Stimulated activated effector memory CD8-positive, alpha-beta T cell treated with anti-CD3 and anti-CD28 coated beads, Interleukin-12 subunit alpha, Interleukin-12 subunit beta, amount 100 ng/mL, for 72 hours (primary cell): ENCODE measurements at places on chromosomes 5 and 9.

DNA sequence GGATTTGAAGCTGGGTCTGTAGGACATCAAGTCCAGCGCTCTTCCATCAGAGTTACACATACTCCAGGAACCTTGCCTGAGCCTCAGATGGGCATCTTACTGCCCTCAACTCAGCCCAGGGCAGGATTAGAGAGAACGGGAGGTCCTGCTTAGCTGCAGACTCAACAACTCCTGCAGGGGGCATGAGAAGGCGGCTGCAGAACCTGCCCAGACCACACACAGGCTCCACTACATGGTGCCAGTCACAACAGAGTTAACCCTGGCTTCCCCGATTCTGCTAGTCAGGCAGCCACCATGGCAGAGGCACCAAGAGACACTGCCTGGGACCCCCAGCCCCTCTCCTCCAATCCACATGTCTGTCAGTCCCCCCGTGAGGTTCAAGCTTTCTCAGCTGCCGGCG lies 23.9 kb upstream of the CPLX2 start:
- no peak for DNase-seq

DNA sequence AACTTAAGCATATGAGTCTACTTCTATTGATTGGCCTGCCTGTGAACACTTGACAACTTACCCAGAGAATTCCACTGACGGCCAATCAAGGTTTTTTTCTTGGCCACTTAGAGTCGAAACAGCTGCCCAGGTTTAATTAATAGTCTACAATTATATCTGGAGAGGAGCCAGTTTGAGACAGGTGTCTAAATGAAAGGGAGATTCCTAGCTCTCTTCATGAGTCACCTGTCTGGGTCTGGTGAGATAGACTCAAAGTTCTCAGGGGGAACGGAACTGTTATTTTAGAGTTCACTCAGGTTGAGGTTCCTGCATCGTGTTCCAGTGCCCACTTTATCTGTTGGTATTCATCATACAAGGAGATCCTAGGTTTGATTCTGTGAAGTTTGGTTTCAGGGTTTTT lies 111.0 kb downstream of the CD180 start:
- no peak for DNase-seq

GRCh38 chr5:15746833-15747232 lies 246.9 kb downstream of the FBXL7 start:
- DNase-seq, result no peak

DNA sequence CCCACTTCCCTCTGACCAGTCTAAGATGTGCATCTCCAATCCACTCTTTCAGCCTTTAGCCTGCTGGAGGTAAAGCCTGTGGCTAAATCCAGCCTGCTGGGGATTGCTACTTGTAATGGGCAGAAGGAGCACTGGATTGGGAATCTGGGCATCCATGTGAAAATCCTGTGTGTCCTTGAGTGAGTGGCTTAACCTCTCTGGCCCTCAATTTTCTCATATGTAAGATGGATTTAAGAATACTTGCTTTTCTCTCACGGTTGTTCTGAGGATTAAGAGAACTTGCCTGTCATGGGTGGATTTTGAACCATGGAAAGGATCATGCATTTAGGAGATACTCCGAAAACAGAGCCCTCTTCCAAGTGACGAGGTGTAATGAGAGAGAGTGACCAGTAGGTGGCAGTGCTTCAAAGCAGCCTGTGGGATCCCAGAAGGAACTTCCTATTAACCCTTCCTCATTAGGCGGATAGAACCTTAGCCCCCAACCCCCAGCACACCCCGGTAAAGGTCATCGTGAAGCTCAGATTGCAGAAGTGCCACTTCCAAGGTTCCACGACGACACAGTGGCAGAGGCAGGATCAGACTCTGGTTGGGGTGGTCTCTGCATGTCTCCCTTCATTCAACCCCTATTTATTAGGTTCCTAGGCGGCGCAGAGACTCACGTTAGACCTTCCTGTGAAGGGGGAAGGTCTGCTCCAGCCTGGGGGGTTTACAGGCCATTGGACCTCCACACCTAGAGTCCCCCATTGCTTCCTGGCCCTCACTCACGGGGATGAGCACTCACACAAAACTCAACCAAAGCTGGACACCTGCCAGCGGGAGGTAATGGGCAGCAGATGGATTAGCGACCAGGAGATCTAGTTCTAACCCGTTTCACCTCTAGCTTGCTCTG lies 68.7 kb upstream of the ZNF618 start:
- peak; percentile 17 for DNase-seq

- DNase-seq, result no peak
Observed at GRCh38 chr5:169384661-169385060, 83.7 kb upstream of the SLIT3 start.

DNA sequence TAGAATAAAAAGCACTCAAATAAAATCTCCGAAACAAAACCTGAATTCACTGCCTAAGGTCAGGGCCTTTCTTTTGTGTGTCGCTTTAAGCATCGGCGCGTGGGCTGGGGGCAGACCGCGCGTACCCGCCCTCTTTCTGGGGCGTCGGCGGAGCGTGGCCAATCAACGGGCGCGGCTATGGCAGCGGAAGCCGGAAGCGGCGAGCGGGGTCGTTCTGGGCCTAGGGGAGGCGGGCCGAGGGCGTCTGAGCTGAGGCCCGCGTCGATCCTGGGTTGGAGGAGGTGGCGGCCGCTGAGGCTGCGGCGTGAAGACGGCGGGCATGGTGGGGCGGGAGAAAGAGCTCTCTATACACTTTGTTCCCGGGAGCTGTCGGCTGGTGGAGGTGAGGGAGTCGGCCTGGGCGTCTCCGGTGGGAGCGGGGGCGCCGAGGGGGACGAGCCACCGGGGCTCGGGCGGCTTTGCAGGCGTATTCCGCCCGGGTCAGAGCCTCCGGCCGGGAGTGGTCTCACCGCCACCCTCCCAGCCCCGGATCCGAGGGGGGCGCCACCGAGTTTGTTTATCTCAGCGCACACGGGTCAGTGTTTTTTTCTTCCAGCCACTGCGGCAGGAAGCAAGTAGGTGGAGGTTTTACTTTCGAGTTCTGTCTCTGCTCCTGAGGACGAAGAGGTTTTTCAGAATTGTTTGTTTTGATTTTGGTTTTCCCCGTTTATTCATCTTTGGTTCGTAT lies at the start of gene MAT2B:
Gene MAT2B (plus strand): TSS at position 252 of the 727 bp plus-strand sequence. CDS start 68 bp downstream, at position 320.
- peak; percentile 86 for DNase-seq

DNA sequence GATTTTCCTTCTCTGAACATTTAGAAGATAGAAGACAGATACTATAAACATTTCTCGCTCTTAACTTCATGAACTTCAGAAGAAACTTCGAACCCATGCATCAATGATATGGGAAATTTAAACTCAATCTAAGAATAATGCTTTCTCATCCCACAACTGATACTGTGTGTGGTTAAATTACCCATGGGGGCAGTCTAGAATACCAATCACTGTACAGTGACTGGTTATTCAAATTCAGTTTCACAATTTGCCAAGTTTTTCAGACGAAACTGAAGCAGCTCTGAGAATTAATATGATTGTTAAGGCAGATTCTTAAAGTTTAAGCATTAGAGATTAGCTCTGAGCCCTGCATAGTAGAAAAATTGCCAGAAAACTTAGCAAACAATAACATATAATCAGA lies 431.0 kb downstream of the SH3GL2 start:
- DNase-seq, result no peak

DNA sequence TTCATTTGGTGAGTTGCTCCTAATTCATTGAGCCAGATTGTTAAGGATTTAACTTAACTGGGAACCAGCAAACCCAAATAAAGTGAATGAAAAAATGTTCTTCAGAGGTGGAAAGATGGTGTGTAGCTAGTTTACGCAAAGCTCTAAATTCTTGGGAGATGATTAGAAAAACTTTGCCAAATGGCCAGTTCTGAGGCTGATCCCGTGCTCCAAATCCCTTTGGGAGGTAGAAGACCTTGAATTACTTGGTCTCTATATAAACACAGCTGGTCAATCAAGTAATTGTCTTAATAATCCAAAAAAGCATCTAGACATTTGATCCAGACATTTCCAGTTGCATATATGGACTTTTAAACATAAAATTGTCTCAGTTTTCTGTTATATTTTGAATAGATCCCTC lies 11.4 kb downstream of the ACTL7B start:
- no peak for DNase-seq

DNA sequence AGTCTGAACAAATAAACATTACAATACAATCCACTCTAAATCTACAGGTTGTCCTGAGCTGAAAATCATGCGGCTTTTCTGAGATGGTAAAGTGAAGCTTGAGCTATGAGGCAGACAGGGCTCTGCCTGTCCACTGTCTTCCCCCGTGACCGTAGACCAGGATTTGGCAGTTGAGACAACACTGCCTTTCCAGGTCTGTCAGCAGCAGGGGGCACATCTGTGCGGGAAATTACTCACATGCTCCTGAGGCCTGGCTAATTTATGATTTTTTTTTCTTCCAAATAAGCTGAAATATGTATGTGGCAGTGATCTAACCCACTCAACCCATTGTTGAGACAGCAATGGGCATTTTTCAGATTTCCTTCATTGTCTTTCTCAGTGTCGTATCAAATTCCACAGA lies 307.9 kb downstream of the FBXL7 start:
- no peak for DNase-seq
